ENCODE measurements at places on chromosomes 12 and 14.

GRCh38 chr12:12358528-12358927, 1.6 kb downstream of the BORCS5 start:
- no peak for DNase-seq

GRCh38 chr12:78181544-78182162, 351.0 kb downstream of the NAV3 start:
- DNase-seq, result peak; percentile 45

- DNase-seq, result no peak
Observed at GRCh38 chr12:121668750-121669520, 519 bp downstream of the MORN3 start.

DNA sequence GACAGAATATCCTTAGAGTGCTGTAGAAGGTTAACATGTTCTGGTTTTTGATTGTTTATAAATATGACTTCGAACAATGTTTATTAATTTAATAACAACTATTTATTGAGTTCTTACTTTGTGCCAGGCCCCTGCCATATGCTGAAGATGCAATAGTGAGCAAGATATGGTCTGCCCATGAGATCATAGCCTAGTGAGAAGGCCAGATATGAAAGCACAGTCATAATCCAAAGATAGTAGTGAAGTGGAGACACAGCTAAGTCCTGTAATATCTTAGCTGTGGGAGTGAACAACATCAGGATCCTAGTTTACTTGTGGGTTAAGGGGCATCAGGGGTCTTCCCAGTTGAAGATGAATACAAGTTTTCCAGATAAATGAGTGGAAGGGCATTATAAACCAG, 189.4 kb upstream of the FBXO33 start:
- DNase-seq, result no peak

DNA sequence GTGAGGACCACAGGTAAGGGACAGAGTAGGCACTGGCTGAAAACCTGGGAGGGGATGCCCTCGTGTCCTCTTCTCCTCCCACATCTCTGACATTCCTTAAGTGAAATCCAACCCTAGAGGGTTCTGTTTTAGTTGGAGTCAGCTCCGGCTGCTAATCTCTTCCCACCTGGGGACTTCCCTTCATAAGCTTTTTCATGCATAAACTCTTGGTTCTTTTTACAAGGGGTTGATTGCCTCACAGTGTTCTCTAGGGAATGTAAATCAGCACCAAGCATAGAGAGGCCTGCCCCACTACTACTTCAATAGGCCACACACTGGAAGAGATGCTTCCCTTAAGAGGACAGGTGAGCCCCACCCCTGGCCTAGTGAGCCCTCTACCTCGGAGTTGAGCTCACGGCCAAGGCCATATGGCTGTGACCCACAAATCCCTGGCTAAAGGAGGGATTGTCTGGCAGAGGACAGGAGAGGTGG, 3.2 kb upstream of the SYNDIG1L start:
- no peak for DNase-seq

GRCh38 chr12:84508851-84509260, 403.7 kb downstream of the SLC6A15 start:
- no peak for DNase-seq

DNA sequence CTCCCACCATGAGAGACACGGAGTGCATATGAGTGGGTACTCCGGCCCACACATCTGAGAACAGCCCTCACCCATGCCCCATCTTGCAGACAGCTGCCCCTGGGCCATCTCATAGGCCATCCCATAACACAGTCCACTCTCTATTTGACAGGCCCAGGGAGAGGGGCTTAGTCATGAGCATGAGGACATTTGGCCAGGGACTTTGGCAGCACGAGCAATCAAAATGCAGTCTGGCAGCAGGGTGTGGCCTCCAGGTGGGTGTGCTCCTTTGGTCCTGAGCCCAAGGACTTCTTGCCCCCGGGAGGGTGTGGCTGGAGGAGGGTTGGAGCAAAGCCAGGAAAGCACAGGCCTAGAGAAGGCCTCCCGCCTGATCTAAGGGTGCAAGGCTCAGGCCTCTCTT, 25.6 kb downstream of the EMP1 start:
- DNase-seq, result no peak

DNA sequence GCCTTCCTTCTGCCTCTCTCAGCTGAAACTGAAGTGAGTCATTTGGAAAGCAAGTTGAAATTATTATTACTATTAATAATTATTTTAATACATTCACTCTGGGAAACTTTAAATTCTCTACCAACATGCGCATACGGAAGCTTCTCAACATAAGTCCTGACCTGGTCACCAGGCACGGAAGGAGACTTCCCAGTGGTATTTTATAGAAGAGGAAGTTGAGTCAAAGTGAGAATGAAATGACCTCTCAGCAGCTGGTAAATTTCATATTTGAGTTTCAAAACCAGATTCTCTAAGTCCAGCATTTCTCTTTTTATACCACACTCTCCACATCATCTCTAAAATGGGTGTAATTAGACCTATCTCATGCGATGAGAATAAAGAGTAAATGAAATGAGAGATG, 747.4 kb downstream of the VRK1 start:
- DNase-seq, result no peak

DNA sequence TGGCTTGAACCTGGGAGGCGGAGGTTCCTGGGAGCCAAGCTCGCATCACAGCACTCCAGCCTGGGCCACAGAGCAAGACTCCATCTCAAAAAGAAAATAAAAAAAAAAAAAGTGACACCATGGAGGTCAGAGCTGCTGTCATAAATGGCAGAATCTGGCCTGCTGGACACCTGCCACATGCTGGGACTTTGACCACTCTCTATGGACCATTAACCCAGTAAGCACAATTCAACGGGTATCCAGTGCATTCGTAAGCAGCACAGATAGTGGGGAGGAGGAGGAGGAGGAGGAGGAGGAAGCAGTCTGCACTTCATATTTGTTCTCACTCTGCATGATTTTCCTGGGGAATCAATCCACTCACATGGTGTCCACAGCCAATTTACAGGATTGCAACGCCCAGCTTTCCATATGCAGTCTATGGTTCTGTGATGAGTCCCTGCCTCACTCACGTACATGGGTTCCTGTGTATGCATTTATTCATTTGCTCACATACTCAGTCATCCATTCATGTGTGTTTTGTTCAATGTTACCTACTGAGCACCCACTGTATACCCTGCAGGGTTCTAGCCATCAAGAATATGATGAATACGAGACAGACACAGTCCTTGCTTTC, 326.8 kb downstream of the GLT1D1 start:
- no peak for DNase-seq

- DNase-seq, result no peak
Observed at GRCh38 chr14:32826404-32827082, 112.1 kb upstream of the NPAS3 start.

GRCh38 chr12:93805736-93806141, 128.6 kb downstream of the CRADD start:
- DNase-seq, result no peak

DNA sequence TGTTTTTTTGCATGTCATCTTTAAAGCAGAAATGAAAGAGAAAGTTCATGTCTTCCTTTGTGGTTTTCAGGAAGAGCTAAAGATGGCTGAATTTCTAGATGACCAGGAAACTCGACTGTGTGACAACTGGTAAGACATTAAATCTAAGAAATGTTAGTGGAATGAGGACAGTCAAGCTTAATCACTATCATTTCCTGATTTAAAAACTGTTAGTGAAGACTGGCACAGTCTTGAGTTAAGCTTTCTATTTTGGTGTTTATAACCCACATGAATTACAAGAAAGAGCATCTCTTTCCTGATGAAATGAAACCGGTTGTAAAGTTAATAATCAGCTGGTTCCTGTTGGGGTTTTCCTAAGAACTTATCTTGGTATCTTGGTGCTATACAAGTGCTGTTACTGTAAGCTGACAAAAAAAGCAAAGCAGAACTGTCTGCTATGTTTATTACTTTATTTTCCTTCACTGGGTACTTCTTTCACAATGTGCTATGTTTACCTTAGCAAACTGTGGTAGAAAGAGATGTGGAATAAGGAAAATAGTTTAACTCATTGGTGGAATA, 5.2 kb downstream of the TRAFD1 start:
- no peak for DNase-seq

GRCh38 chr12:70540996-70541395, 96.2 kb downstream of the PTPRB start:
- no peak for DNase-seq

- DNase-seq, result no peak
Observed at GRCh38 chr14:48350971-48351370, 675.6 kb upstream of the MDGA2 start.

DNA sequence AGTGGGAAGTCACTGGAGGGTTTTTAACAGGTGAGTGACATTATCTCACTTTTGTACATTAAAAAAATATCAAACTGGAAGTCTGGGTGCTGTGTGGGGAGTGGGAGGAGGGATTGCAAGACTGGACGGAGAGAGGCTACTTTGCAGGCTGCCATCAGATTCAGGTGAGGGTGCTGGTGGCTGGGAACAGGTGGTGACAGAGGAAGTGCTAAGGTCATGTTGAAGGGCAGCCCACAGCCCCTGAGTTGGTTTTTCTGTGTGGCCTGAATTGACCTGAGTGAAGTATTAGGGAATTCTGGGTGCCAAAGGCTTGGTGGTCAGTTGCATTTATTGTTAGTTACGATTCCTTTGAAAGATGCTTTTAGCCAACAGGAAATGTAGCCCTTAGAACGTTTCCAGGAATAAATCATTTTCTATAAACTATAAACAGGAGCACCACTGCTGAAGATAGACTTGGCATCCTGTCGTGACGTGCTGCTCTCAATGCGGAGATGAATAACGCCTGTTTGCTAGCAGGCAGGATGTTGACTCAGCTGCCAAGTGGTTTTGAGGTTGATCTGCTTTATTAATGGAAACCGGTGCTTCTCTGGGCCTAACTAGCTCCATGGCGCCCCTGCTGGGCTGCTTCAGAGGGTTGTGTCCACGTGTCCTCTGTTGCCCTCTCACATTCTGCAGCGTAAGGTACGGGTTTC, 707.5 kb upstream of the TMEM132C start:
- DNase-seq, result peak; percentile 83

DNA sequence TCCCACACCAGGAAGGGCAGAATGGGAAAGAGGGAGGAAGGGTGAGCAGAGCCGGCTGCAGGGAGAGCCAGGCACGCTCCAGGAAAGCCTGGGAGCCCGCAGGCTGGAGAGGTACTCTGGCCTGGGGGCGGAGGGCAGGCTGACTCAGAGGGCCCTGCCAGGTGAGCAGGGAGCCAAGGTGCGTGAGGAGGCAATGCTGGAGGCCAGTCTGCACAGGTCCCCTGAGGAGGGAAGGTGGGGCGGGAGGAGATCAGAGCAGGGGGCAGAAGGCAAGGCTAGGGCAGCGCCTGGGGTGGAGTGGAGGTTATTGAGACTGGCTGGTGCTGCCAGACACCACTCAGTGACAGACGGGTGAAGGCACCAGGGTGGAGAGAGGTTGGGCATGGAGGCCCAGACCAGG, 385.0 kb downstream of the BCL11B start:
- DNase-seq, result no peak

DNA sequence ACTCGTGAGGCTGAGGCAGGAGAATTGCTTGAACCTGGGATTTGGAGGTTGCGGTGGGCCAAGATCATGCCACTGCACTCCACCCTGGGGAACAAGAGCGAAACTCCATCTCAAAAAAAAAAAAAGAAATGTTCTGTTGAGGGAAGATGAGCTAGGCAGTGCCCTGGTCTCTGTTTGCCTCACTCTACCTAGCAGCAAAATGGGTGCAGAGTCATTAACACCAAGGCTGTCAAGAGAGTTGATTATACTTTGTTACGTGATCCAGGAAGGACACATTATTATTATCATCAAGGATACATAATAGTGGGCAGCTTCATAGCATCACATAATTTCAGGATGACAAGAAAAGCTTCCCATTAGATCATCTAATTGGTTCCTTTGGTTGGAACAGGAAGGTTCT, 84.3 kb upstream of the MAP1LC3B2 start:
- no peak for DNase-seq

- no peak for DNase-seq
Observed at GRCh38 chr12:98645572-98646067, 530 bp downstream of the APAF1 start.

DNA sequence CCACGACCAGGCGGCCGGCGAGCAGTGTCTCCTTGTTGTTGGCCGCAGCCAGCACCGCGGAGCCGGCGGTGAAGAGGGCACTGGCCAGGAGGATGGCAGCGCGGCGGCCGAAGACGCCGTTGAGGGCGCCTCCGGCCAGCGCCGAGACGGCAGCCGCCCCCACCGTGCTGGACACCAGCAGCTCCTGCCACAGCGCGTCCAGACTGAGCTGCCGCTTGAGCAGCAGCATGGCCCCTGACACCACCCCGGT, 691 bp downstream of the SLC2A13 start:
- DNase-seq, result no peak

DNA sequence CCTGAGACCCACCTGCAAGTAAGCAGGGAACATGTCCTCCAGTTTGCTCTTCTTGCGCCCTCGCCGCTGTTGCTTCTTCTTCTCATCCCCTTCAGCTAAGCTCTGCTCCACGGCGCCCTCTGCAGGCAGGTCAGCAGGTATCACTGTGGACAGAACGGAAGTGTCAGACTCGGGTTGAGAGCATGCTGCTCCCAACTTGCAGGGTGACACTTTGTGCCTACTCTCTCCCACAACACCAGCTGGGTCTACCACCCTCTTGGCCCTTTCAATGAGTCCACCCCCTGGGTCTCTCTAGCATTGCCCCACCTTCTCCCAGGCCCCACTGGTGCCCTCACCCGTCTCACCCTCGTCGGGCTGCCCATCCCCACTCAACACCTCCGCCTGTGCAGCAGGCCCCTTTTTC, 16.7 kb downstream of the KMT2D start:
- DNase-seq, result no peak

DNA sequence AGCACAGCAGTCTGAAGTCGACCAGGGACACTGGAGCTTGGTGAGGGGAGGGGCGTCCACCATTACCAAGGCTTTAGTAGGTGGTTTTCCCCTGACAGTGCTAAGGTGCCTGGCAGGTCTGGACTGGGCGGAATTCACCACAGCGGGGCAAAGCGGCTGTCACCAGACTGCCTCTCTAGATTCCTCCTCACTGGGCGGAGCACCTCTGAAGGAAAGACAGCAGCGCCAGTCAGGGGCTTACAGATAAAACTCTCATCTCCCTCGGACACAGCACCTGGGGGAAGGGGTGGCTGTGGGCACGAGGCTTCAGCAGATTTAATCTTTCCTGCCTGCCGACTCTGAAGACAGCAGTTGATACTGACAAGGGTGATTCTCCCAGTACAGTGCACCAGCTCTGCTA, 39.1 kb downstream of the DDHD1 start:
- no peak for DNase-seq

Measured in NCI-H1930 (cell line).